ENCODE measurements at places on chromosomes 16 and 17.

GRCh38 chr17:69575346-69575761, 160.9 kb downstream of the MAP2K6 start:
- DNase-seq: no peak

GRCh38 chr16:2233872-2234812, 2.1 kb upstream of the DNASE1L2 start:
- DNase-seq: no peak

GRCh38 chr16:57305159-57305811, 20.8 kb upstream of the PLLP start:
- no peak for DNase-seq

GRCh38 chr17:6677158-6677831, 25.7 kb downstream of the C17orf100 start:
- no peak for DNase-seq

DNA sequence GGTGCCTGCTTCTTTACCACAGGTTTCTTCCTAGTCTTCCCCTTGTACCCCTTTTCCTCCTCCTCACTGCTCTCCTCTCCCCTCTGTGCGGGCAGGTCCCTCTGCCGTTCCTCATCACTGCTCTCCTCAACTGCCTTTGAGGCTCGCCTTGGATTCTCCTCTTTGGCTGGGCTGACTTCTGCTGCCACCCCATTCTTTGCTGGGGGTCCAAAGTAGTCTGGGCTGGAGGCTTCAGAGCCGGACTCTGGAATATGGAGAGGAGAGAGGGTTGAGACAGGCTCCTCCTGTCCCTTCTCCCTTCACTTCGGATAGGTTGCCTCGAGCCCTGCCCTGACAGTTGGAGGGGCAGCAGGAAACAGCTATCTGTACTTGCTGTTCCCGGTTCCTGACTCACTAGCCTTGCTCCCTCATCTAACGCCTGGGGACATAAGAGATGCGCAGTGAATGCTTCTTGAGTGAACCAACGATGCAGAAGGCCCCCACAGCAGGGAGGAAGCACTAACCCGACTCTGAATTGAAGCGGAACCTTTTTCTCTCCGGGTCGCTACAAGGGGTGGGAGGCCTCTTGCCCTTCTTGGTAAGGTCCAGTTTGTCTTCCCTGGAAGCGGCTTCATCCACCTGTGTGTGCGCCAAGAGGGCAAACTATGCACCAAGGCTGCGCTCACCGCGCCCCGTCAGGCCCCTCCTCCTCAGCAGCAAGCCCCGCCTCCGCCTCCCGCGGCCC, 655 bp downstream of the HIRIP3 start:
- DNase-seq: peak; percentile 65

DNA sequence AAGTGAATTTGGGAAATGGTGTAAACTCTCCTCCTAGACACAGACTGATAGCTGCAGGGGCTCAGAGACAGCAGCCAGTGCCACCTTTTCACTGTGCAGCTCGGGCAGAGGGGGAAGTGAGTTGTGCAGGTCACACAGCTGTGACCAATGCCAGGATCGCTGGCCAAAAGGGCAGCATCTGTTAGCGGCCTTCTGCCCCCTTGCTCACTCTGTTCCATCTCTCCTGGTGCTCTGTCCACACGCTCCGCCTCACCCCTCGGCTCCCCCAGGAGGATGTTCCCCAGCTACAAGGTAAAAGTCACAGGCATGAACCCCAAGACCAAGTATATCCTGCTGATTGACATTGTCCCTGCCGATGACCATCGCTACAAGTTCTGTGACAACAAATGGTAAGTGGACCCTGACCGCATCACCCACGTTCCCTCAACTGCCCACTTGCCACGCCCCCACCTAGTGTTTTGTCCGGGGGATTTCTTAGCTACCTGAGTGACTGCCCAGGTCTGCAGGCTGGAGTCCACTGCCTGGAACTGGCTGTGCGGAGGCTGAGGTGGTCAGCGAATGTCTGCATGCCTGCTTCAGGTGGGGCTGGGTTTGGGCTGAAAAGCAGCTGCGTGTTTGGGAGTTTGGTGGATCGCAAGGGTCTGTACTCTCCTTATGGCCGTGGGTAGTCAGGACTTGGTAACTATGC, 13.5 kb downstream of the TBX4 start:
- no peak for DNase-seq

- DNase-seq: no peak
Observed at GRCh38 chr16:81748476-81749198, 30.5 kb upstream of the PLCG2 start.

DNA sequence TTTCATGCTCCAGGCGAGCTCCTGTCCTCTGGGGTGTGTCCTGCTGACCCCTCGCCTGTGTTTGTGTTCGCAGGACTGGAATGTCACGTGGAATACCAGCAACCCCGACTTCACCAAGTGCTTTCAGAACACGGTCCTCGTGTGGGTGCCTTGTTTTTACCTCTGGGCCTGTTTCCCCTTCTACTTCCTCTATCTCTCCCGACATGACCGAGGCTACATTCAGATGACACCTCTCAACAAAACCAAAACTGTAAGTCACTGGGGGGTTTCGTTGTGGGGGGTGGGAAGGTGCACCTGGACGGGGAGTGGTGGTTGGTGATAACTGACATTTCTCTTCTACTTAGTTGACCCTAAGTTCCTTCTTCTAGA, 58.3 kb downstream of the ABCC1 start:
- DNase-seq: no peak

GRCh38 chr17:5225668-5226457, 8.8 kb downstream of the SCIMP start:
- DNase-seq: no peak

GRCh38 chr17:66088173-66088572, 103.8 kb downstream of the CEP112 start:
- DNase-seq: no peak

DNA sequence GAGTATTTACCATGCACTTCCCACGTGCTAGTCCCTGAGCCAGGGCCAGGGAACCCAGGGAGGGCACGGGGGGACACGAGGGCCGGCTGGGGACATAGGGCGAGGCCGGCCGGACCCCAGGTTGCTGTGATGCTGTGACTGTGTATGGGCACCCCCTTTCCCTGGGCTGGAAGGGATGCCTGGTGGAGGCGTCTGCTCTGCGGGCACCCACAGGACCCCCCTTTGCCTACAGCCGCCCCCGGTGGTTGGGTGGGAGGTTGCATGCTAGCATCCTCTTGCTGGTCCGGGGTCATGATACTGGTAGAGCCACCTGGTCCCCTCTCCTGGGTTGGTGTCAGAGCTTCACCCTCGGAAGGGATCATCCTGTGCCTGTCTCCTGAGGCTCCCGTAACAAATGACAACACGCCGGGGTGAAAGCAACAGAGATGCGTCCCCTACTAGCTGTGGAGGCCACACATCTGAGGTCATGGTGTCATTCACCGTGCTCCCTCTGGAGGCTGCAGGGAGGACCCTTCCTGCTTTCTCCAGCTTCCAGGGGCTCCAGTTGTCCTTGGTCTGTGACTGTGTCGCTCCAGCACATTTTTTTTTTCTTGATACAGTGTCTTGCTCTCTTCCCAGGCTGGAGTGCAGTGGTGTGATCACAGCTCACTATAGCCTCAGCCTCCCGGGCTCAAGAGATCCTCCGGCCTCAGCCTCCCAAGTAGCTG, 3.1 kb upstream of the CIAO3 start:
- no peak for DNase-seq

- no peak for DNase-seq
Observed at GRCh38 chr16:25580041-25580440, 111.7 kb upstream of the HS3ST4 start.

Data from stimulated activated CD4-positive, alpha-beta T cell treated with anti-CD3 and anti-CD28 coated beads, Interleukin-4, amount 100 ng/mL, for 4 hours (primary cell).